Stimulated activated CD4-positive, alpha-beta T cell treated with anti-CD3 and anti-CD28 coated beads, Interleukin-1b, Interleukin-23, amount 100 ng/mL, for 1 hour (primary cell): ENCODE measurements at places on chromosomes 16 and 17.

DNA sequence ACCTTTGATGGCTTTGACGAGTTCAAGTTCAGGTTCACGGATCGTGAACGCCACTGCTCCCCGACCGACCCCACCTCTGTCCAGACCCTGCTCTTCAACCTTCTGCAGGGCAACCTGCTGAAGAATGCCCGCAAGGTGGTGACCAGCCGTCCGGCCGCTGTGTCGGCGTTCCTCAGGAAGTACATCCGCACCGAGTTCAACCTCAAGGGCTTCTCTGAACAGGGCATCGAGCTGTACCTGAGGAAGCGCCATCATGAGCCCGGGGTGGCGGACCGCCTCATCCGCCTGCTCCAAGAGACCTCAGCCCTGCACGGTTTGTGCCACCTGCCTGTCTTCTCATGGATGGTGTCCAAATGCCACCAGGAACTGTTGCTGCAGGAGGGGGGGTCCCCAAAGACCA, 17.6 kb downstream of the NOD2 start:
- DNase-seq, result no peak

- DNase-seq, result no peak
Measured at GRCh38 chr16:87728026-87728425, 37.8 kb downstream of the KLHDC4 start.

- no peak for DNase-seq
Measured at GRCh38 chr16:24442631-24443030, 96.7 kb upstream of the RBBP6 start.

- DNase-seq, result no peak
Measured at GRCh38 chr16:19363740-19364139, 53.9 kb upstream of the TMC5 start.

DNA sequence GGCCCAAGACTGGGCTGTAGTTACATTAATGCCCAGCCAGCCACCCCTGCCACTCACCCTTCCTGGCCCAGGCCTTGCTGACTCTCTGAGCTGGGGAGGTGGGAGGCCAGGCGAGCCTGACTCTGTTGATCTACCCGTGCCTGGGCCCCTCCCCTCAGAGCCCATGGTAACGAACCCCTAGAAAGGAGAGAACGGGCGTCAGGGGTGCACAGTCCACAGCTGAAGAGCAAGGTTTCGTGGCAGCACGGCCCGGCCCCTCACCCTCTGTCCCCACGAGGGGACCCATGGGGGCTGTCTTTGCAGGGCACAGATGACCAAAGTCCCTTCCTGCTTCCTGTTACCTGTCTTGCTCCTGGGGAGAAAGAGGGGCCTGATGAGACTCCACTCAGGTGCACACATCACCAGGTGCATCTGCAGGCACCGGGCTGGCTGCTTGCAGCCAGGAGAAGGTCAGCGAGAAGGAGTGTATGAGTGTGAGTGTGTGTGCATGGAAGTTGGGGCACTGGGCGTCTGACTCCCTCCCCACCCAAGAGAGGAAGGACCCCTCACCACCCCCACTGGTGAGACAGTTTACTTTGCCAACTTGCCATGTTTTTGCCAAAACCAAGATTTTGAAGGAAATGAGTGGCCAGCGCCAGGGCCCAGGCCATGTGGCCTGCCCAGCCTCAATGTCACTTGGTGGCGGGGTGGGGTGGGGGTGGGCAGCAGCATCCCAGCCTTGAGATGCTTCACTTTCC, 359.1 kb downstream of the SEC14L1 start:
- DNase-seq, result no peak

GRCh38 chr17:80561541-80562114, 17.0 kb downstream of the RPTOR start:
- no peak for DNase-seq

- DNase-seq, result no peak
Measured at GRCh38 chr17:50220811-50221210, 19.4 kb upstream of the COL1A1 start.

GRCh38 chr17:61411261-61412142, 11.9 kb downstream of the TBX2 start:
- no peak for DNase-seq

DNA sequence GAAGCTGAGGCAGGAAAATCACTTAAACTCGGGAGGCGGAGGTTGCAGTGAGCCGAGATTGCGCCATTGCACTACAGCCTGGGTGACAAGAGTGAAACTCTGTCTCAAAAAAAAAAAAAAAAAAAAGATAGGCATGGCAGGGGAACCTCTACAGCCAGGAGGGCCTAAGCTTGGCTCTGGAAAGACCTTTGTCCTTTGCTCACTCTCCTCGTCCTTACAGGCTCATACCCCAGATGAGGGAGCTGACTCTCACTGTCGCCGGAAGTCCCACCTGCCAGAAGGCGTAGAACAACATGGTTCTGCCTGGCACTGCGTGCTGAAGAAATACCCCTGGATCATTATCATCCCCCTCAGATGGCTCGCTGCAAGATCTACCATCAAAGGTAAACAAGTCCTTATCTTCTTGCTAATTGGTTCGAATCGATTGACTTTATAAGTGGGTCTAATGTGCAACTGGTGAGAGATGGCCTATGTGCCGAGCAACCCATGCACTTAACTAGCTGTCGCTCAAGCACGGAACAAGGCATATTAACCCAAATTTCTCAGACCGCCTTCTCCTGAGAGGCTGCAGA, 29.7 kb downstream of the RTN4RL1 start:
- no peak for DNase-seq

GRCh38 chr17:47993964-47994363, 23.1 kb downstream of the CDK5RAP3 start:
- no peak for DNase-seq

DNA sequence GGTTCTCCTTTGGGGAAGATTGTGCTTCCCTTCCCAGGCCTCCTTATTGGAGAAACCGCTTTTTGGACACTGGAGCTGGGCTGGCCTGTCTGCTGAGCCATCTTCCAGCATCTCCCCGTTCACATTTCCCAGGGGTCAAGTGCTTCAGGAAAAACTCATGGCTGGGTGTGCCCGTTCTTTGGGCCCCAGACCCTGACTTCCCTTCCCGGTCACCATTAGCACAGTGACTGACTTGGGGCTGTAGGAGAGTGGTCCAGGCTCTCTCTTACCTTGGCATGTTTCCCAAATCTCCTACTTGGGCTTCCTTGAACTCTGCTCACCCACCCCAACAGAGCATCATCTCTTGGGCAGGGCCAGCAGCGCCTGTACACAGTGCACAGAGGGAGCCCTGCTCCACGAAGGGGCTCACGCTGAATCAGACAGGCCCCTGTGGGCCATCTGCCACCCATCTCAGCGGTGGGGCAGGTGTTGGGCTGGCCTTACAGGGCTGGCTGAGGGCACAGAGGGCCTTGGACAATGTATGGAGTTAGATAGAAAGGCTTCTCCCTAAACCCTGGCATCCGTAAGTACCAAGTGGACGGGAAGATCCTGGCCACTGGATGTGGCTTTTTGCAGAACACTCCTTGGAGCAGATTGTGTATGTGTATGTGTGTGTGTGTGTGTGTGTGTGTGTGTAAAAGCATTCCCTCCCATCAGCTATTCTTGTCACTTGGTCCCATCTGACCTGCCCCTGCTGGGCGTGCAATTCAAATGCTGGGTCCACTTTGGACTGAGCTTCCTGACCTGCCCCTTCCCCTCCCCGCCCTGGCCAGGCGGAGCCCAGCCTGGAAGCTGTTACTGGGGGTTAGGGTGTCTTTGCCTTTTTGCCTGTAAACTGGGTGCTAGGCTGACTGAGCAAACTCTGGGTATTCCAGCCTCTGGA, 24.9 kb upstream of the CDC42EP4 start:
- no peak for DNase-seq

GRCh38 chr17:72697602-72698146, 394.8 kb downstream of the SLC39A11 start:
- no peak for DNase-seq

GRCh38 chr16:85733155-85733838, 17.6 kb downstream of the C16orf74 start:
- DNase-seq, result no peak

- DNase-seq, result no peak
Measured at GRCh38 chr16:8655184-8655717, 19.2 kb upstream of the ABAT start.

GRCh38 chr17:20128036-20128667, 119.0 kb downstream of the SPECC1 start:
- DNase-seq, result no peak

GRCh38 chr17:61088556-61088955, 311.1 kb upstream of the TBX2 start:
- no peak for DNase-seq

DNA sequence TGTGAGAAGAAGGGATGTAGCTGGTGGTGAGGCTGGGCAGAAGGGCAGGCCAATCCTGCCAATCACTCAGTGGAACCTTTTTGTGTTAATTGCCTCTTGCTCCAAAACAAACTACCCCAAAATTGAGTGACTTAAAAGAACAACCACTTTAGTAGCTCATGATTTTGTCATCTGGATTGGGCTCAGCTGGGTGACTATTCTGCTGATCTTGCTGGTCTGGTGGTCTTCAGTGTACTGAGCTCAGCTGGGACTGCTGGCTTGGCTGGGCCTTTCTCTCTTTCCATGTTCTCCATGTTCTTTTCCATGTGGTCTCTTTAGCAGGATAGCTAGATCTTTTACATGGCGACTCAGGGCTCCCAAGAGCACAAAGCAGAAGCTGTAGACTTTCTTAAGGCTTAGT, 37.7 kb upstream of the SDK2 start:
- DNase-seq, result no peak

- no peak for DNase-seq
Measured at GRCh38 chr17:51015145-51015558, 105.5 kb downstream of the SPAG9 start.

DNA sequence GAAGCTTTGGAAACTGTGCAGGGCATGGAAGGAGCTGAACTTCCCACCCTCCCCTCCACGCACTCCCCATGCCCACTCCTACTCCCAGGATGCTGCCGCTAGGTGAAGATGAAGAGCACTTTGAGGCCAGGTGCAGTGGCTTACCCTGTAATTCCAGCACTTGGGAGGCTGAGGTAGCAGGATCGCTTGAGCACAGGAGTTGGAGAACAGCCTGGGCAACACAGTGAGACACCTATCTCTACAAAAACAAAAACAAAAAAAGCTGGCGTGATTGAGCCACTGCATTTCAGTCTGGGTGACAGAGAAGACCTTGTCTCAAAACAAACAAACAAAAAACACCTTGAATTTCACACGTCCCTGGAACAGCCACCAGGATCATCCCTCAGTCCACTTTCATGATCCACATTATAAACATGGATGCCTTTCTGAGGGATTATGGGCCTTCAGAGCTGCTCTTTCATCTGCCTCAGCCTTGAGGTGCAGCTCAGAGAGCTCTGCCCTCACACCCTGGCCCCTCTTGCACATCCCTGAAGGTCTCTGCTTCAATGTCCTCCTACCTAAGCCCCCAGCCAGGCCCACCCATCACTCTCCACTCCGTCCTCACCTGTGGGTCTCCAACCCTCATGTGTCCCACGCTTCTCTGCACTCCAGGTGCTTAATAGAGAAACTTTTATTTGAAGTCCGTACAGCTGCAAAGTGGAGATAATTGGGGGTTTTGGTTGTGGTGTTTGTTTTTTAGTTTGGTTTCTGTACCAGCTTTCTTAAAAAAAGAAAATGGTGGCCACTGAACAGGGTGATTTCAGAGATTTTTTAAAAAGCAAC, 25.8 kb downstream of the PHB1 start:
- DNase-seq, result no peak

- DNase-seq, result no peak
Measured at GRCh38 chr16:51404386-51404785, 253.3 kb upstream of the SALL1 start.

DNA sequence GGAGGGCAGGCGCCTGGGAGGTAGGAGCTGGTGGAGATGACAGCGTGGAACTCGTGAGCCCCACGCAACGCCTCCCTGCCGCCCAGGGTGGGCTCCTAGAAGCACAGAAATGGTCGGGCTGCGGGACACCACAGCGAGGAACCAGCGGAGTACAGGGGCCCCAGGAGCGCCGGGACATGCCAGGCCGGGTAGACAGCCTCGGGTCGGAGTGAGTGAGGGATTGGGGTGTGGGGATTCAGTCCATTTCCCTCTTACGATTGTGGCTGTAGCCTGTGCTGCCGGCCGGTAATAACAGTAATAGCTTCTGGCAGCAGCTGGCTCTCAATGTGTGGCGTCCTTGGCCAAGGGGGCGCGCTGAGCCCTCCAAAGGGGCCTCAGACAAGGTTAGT, 12.2 kb upstream of the CES3 start:
- DNase-seq, result no peak

DNA sequence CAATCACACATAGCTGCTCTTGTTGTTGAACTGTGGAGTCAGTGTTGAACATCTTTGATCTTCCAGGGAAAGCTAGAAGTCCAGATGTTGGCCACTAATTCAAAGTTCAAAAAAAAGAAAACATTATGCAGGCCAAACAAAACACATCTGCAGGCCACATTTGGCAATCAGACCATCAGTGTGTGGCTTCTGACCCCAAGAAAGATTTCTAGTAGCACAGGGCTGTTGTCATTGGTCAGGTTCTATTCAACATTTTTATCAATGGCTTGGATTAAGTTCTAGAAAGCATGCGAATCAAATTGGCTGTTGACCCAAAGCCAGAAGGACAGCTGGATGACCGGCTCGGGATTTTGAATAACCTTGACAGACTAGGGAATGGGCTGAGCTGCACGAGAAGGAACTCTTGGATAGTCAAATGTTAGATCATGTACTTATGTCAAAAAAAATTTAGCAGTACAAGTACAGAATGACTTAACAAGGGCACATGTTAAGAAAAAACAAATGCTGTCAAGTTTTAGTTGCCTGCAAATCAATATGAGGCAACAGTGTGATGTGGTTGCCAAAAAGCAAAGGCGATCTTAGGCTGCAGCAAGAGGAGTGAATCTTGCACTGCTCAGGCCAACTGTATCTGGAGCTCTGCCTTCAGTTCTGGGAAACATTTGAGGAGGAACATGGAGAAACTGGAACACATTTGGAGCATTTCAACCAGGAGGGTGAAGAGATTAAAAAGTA, 187.6 kb downstream of the RGS9 start:
- DNase-seq, result no peak

DNA sequence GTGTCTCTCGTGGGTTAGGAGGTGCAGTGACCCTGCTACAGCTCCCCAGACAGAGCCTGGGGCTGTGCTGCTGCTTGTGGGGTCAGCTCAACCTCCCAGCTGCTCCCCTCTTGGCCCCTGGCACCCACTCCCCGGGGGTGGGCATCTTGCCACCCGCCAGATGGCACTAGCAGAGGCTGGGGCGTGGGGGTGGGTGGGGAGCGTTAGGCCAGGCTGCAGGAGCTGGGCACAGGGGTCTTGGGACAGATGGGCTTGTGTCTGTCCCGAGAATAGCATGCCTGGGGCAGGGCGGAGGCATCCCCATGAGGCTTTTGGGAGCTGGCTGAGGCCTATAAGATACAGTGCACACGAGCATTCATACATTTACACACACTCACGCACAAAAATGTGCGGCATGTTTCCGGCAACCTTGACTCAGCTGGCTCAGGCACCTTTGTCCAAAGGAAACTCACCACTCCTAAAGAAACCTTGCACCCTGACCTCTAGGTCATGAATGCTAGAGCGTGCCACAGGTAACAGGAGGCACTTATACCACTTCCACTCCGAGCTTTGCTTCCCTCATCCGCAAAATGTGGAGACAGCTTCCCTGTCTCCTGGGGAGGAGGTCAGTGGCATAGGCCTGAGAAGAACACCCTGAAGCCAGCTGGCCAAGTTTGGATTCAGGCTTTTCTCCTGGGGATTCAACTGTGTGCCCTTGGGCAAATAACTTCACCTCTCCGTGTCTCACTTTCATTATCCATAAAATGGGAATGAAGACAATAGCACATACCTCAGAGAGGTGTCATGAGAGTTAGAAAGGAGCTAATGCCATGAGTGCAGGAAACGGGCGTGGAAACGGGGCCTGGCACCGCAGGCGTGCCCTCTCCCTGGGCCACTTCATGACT, 78.9 kb upstream of the LHX1 start:
- no peak for DNase-seq
